CD4-positive, alpha-beta T cell (primary cell): ENCODE measurements at places on chromosomes 6 and 20. TPM values are rescaled to one million over a fixed set of nuclear protein-coding genes. Genes with fewer than 3 reads are reported as not detected.

GPX5 gene
- total RNA-seq, result not detected

DNA sequence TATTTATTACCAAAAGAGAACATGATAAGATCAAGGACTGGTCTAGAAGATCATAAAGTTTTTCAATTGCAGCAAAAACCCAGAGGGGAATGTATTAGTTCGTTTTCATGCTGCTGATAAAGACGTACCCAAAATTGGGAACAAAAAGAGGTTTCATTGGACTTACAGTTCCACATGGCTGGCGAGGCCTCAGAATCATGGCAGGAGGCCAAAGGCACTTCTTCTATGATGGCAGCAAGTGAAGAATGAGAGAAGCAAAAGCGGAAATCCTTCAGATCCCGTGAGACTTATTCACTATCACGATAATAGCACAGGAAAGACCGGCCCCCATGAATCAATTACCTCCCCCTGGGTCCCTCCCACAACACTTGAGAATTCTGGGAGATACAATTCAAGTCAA lies 57.7 kb upstream of the HIVEP2 start:
- DNase-seq, result no peak

RPN2 gene
- total RNA-seq, result 62.8 TPM

KIF25 gene
- not detected for total RNA-seq

GRCh38 chr6:150567823-150568383 lies 31.8 kb upstream of the PLEKHG1 start:
- DNase-seq, result no peak

ADAM33 gene
- total RNA-seq, result not detected

LKAAEAR1 gene
- total RNA-seq, result 0.39 TPM

DNA sequence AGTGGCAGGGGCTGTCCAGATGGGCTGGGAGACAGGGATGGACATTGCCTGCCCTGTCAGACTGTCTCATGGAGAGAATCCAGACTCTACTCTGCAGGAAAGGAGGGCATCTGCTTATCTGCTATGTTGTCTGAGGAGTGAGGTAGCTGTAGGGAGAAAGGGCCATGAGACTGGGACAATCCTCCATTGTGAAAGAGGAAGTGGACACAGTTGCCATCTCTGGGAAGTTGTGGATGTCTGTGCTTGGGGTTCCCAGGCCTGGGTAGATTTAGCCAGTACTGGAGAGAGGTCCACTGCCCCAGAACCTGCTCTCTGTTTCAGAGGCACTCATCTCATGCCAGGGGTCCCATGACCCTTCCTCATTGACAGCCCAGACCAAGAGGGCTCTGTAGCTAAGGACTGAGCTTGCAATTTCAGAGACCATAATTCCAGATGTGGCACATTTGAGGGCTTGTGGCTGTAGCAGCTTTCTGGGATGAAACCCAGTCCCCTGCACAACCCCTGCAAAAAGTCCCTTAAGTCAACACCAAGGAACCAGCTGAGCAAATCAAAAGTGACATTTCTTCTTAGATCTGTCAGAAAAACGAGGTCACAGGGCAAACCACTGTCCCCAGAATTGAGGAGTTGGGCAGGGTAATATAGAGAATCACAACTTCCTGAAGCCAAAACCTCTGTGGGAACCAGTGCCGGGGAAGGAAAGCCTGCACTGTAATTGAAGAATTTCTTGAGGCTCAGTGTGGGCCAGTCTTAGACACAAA lies 4.1 kb upstream of the SIRPG start:
- no peak for DNase-seq

DNA sequence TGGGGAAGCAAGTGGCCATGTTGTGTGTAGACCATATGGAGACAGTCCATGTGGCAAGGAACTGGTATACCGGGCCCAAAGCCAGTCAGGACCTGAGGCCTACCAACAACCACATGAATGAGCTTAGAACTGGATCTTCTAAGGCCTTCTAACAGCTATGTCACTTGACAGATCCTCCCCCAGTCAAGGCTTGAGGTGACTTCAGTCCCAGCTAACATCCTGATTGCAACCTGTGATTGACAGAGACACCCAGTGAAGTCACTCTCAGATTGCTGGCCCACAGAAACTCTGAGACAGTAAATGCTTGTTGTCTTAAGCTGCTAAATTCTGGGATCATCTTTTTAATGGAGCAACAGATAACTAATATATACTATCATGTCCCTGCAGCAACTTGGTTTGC lies 32.9 kb downstream of the AHI1 start:
- DNase-seq, result no peak

CYP24A1 gene
- total RNA-seq, result 0.56 TPM

GRCh38 chr20:63567386-63568169 lies 6.5 kb downstream of the HELZ2 start:
- DNase-seq, result peak; percentile 35

MEP1A gene
- not detected for total RNA-seq

TCF15 gene
- not detected for total RNA-seq

REV3L gene
- 20.6 TPM for total RNA-seq

- DNase-seq, result peak; percentile 72
Measured at GRCh38 chr20:36591854-36592641, 13.5 kb upstream of the RAB5IF start.
